ENCODE measurements at places on chromosomes 16 and 17.

DNA sequence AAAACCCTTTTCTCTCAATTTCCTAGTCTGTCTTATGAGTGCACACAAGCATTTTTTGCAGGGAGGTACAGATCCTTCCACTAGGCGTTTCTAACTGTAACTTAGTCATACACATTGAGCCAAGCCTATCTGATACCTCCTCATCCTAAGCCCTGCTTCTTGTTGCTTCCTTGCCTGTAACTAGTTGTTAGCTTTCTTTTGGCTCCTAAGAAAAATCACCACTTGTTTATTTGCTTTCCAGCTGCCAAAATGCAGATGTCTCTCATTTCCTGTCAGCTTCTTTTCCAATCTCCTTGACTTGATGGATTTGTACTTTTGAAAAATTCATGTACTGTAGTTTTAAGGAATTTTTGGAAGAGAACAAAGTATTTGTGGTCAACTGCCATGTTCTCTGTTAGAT is 73.7 kb downstream of the TNRC6C start:
- DNase-seq, result no peak

DNA sequence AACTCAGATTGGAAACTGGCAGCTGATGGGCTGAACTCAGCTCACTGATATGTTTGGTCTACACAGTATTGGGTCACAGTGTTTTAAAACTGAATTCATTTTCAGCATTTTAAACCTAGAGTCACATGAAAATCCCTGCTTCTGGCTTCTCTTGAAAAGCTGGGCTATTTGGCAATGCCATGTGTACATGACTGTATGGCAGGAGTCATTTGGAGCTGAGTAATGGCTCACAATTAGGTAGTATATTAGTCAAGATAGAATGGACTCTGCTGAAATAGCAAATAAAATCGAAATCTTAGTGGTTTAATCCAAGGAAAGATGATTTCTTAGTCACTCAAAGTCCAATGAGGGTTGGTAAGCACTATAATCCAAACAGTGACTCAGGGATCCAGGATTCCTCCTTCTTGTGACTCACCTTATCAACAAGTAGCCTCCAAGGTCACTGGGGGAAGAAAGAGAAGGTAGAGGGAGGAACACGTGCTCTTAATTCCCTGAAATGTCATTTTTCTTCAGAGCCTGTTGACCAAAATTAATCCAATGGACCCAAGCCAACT is 13.9 kb upstream of the PMP22 start:
- no peak for DNase-seq

GRCh38 chr17:15237106-15237425 is 28.1 kb downstream of the PMP22 start:
- no peak for DNase-seq

GRCh38 chr16:56357765-56358322 is 67.5 kb downstream of the AMFR start:
- DNase-seq, result no peak

DNA sequence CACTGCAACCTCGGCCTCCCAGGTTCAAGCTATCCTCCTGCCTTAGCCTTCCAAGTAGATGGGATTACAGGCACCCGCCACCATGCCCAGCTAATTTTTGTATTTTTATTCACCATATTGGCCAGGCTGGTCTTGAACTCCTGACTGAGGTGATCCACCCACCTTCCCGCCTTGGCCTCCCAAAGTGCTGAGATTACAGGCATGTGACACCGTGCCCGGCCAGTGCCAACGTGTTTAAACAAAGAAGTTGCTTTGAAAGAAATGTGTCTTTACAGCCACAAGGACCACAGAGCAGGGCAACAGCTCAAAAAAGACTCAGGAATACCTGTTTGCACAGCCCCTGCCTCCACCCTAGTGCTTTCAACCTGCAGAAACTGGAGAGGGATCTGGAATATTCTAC is 25.0 kb downstream of the ATPAF2 start:
- DNase-seq, result no peak

GRCh38 chr16:85330694-85331188 is 218.5 kb upstream of the CIBAR2 start:
- DNase-seq, result no peak

DNA sequence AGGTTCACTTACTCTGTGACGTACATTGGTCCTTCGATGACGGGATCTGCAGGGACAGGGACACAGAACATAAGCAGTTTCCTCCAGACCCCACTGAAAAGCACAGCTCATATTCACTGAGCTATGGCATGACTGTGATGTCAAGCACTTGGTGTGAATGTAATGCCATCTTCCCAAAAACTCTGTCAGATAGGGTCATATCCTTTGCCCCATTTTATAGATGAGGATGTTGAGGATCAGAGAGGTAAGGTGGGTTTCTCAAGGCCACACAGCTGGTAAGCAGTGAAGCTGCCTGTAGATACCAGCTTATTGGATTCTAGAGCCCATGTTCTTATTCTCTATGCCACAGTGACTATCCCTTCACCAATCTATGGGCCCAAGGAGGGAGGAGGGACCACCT is 2.5 kb downstream of the ERN2 start:
- DNase-seq, result no peak

DNA sequence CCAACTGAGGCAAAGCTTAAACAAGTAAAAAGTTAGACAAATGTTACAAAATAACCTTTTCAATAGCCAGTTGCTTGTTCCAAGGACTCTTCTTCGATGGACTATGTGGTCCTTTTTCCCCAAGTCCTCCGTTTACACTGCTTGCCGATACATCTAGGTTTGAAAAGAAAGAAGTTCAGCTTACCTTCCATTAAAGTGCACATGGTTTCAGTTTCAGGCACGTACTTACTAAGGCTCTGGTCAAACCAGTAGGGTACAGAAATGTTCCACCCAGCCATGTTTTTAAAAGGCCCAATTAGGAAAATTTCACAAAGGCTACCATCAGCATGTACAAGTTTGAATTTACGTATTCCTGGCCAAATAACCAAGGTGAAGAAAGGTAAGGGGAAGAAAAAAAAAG is 2.1 kb downstream of the SRSF2 start:
- DNase-seq, result no peak

DNA sequence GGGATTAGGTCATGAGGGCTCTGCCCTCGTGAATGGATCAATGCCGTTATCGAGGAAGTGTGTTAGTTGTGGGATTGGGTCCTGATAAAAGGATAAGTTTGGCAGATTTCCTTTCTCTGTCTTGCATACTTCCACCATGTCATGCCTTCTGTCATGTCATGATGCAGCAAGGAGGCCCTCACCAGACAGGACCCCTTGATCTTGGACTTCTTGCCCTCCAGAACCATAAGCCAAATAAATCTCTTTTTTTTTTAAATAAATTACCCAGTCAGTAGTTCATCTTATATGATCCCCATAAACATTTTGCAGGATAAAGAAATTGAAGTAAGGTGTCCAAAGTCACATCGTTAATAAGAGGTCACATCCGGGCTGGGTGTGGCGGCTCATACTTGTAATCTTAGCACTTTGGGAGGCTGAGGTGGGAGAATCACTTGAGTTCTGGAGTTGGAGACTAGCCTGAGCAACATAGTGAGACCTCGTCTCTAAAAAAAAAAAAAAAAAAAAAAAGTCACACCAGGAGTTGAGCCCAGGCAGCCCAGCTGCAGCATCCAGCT is 25.2 kb downstream of the HEXIM2 start:
- no peak for DNase-seq

DNA sequence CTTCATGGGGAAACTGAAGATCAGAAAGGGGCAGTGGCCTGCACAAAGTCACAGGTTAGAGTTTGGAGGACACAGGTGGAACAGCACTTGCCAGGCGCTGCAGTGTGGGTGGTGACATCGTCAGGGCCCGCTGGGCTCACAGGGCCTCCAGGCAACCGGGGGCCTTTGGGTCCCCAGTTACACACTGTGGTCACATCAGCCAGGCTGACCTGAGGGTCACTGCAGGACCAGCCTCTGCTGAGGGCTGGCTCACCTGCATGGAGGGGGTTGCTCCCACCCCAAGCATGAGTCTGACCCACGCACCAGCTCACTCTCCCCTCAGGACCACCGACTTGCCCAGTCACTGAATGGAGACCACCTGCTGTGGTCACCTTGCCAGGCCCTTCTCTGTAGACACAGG is 17.0 kb downstream of the FOXN1 start:
- DNase-seq, result no peak

GRCh38 chr17:78774453-78774852 is 7.6 kb downstream of the CYTH1 start:
- no peak for DNase-seq

DNA sequence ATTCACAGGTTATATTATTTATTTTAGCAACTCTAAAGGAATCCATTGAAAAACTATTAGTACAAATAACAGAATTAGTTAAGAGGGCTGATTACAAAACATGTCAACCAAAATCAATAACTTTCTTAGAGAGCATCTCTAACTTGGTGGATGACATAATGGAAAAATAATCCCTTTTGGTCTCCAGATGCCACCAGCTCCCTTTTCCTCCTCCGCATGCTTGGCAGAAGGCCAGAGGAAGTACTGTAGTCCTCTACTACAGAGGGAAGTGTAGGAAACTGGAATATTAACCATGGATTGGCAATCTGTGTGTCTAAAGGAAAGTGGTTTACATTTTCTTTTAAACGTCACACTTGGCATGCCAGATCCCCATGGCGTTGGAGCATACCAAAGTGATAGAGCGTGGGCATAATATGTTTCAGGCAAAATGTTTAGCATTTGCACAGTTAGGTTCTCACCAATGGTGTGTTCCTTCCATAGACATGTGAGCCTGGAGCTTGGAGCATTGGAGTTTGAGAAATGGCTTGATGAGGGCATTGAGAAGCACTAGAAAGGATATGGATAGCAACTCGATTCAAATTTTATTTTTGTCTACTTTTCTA is 106.3 kb downstream of the PRKCB start:
- DNase-seq, result no peak

DNA sequence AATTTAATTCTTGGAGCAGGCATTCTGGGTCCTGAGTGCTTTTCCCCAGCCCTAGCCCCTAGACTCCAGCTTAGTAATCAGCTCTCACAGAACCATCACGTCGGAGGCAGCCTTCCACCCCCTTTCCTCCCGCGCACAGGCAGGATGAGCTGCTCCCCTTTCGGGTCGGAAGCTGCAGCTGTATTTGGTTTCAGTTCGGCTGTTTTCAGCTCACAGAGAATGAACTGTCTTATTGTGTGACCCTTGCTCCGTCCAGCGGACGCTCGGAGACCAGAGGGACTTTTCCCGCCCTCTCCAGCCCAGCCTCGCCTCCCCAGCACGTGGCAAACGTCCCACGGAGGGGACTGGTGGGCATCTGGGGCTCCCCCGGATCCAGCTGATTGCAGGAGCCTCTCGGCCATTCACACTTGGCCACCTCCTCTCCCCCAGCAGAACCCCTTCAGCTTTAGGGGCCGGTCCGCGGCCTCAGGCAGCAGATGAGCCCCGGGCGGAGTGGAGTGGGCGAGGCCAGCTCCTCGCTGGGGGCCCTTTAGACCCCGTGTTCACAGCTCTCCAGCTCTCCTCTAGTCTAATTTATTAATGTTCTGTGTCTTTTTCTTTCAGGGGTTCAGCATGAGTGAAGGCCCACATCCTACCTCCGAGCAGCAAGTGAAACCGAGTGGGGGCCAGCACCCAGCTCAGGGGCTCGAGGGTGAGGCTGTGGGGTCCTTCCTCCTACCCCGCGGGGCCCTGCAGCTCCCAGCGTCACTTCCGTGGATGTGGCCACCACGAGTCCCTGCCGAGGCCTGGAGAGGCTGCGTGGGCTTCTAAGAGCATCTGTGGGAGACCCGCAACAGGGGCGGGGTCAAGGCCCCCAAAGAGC is 863 bp upstream of the UTS2R start:
- no peak for DNase-seq

GRCh38 chr17:80387071-80387470 is 27.9 kb upstream of the ENDOV start:
- DNase-seq, result no peak

DNA sequence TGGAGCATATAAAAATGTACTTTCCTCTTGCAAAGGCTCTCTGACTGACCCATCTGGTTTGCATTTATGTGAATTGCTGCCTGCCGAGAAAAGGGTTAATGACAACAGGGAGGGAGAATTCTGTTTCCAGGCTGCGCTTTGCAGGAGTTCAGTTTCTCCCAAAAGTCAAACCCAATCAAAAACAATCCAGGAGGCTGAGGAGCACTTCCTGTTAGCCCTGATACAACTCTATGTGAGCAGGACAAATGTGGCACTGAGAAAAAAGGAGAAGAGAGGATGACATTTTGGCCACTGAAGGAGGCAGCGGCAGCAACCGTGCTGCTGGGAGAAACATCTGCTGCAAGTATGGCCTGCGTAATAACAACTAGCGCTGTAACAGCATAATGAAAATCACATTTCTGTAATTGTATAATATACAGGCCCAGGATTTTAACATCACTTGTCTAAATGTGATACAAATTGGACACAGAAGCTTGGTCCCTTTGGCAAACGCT is 26.8 kb upstream of the ELAC2 start:
- no peak for DNase-seq

GRCh38 chr16:18796377-18796776 is 5.0 kb downstream of the ARL6IP1 start:
- DNase-seq, result no peak

DNA sequence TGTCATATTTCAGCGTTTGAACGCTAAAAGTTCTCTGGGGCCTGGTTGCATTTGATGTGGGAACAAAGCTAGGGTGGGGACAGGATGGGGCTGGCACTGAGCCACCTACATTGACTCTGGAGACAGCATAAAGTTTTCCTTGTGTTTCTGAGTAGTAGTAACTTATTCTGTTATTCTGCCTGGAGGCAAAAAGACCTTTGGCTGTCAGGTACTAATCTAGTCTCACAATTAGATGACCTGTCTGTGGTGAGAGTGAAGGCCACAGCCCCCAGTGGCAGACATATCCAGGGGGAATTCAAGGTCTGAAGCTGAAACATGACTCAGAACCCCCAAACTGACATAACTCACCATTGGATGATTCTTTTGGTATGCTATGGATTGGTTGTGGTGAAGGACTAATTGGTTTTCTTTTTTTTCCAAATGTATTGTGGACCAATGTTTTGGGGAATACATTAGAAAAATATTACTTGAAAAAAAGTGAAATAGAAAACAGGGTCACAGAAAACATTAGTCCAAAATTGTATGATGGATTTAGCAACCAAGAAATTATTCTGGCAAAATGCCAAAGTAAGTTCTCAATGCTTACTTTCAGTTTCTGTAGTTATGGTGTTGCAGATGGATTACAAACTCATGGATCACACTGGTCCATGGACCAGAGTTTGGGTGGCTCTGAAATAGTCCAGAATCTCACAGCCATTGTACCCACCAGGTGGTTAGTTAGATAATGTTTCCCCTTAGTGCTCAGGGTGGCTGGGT is 10.5 kb upstream of the SALL1 start:
- no peak for DNase-seq

DNA sequence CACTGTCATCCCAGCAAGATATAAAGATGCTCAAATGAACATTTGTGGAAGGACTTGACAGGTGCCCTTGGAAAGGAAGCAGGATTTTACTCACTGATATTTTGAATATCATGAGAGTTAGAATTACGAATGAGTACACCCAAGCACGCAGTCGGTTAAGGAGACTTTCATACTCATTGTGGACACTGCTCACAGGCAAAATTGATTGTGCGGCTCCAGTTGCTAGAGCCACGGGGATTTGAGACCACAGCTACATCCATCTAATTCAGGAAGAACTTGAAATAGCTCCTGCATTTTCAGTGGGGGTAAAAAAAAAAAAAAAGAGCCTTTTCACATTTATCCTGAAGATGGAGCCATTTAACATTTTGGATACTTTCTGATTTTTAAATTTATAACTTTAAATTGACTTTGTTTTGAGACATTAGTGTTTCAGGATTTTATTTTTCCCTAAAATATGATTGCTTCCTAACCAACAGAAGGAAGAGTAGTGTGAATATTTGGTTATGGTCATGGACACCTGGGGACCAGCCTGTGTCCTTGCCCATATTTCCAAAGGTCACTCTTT is 1080.1 kb upstream of the EEF2KMT start:
- DNase-seq, result no peak

All from stimulated activated CD4-positive, alpha-beta T cell treated with anti-CD3 and anti-CD28 coated beads, Interleukin-1b, Interleukin-23, amount 100 ng/mL, for 24 hours (primary cell).